ENCODE measurements at places on chromosomes 12 and 14.

DNA sequence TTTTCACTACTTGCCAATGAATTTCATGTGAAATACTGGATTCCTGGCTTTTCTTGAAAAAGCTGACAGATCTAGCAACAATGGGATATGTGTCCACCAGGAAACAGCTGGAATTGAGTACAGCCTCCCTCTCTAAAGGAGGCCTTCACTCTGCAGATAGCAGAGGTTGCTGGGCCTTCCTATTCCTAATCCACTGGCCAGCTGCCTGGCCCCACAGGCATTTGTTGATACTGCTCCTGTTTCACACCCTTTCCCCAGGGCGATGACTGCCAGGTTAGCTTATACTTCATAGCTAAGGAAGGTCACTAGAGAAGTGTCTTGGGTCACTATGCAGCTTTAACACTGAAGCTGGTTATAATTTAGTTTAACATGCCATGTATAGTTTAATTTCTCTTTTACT lies 87.5 kb upstream of the PDZRN4 start:
- no peak for DNase-seq

- DNase-seq: no peak
Observed at GRCh38 chr14:51251486-51251885, 11.4 kb downstream of the TMX1 start.

GRCh38 chr12:122265476-122265875 lies 818 bp downstream of the VPS33A start:
- no peak for DNase-seq

DNA sequence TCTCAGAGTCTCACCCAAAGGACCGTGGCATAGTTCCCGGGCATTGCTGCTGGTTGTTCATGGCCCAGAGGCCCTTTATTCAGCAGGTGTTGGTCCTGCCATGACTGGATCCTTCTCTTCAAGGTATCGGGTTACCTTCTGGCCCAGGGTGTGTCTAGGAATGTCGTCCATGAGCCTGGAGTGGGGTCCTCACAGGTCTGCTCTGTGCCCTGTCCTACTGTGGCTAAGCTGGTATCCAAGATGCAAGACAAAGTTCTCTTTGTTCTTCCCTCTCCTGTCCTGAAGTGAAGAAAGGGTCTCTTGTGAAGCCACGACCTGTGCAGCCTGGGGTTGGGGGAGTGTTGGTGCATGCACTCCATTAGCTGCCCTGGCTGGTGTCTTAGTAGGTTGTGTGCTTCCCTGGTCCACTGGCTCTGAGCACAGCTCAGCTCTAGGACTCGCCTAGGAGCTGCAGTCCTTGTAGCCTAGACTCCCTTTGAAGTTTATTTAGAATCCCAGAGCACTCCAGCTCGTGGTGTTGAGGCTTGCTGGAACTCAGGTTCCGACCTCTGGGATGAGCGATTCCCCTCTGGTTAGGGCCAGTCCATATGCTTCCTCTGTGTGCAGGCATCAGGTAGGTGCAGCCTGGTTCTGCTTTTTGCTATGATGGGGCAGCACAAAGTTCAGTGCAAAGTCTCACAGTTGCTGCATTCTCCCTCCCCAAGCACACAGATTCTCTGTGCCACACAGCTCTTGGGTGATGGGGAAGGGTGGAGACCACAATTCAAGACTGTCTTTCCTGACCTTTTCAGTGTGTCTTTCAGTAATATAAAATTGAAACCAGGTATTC lies 117.4 kb downstream of the NUBPL start:
- no peak for DNase-seq

- peak; percentile 70 for DNase-seq
Observed at GRCh38 chr14:65910108-65910786, 497.7 kb downstream of the FUT8 start.

DNA sequence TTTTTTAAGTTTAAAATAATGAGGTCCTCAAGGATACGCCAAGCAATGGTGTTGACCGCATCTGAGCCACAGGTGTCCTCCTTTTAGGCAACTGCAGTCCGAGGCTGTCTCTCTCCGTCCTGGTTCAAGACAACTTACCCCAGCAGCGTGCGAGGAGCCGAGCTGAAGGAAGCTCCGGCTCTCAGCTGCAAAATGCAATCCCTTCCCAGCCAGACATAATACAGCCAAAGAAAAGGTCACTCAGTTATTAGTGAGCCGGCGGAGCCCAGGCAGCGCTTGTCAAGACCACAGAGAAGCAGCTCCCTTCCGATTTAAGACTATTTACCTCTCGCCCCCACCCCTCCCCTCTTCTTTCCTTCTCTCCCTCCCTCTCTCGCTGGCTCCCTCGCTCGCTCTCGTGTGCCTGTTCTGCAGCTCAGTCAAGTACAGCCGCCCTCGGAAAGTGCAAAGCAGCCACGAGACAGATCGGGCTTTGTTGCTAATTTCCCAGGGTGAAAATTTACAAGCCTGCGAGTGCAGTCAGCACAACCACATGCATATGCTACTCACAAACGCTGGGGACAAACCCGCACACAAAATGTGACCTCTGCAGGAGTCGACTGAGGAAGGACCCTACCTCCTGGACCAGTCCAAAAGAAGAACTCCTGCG lies 363 bp upstream of the LMO3 start:
- DNase-seq: peak; percentile 7

- DNase-seq: no peak
Observed at GRCh38 chr12:82754856-82755255, 68.2 kb downstream of the TMTC2 start.

DNA sequence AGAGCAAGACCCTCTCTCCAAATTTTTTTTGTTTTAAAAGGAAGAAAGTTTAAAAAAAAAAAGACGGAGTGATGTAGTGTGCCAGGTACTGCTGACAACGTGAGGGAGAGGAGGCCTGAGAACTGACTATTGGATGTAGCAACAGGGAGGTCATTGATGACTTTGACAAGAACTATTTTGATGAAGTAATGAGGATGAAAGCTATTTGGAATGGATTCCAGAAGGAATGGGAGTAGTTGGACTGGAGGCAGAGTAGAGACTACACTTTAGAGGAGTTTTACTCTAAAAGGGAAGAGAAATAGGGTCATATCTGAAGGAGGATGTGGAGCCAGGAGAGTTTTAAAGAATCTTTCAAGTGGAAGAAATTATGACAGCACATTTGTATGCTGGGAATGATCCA lies 27.8 kb upstream of the SLC38A2 start:
- no peak for DNase-seq

- no peak for DNase-seq
Observed at GRCh38 chr14:51430633-51431032, 190.6 kb downstream of the TMX1 start.

GRCh38 chr12:45406988-45407850 lies 191.3 kb downstream of the ANO6 start:
- DNase-seq: no peak

GRCh38 chr14:31692376-31692781 lies 131.2 kb downstream of the NUBPL start:
- no peak for DNase-seq

- DNase-seq: no peak
Observed at GRCh38 chr12:52332381-52332780, 11.2 kb upstream of the KRT83 start.

DNA sequence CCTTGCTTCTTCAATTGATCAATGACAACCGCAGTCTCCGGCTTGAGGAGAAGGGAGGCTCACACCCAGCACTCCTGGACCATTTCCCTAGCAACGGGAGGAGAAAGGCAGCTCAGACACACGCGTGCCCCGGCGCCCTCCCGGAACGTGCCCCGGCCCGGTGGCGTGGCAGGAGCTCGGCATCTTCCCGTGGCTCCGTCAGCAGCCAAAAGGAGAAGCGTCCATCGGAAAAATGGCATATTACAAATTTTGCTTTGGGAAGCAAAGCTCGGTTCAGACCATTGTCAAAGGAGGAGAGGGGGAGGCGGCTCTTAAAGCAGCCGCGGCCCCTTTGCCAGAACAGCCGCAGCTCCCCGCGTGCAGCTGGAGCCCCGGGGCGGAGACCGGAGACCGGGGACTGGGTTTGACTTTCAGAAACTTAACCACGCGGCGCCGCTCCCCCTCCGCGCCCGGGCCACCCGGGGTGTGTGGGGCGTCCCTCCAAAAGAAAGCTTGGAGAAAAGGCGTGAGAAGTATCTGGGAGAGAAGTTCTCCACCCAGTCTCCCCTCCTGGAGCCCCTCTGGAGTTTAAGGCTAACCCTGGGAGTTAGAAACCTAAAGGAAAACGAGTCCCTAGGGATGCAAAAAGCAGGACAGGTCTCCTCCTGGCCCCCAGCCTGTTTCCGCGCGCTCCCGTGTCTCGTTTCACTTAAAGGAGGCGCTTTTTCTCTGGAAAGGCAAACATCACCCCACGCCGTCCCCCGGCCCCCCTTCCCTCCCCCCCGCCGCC lies 545 bp downstream of the PPFIA2 start:
- peak; percentile 44 for DNase-seq

DNA sequence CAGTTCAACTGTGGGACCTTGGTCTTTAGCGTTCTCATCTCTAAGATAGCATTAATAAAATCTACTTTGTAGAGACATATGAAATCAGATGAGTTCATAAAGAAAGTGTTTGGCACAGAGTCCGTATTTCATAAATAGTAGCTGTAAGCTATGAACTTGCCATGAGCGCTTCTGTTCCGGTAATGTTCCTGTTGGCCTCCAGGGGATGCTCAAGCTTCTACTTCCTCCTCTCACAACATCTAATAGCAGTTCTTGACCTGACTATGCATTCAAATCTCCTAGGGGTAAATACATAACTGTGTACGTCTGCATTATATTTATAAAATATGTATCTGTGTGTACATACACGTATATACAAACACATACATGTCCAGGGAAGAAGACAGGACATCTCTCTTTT lies 288.2 kb upstream of the TMPO start:
- DNase-seq: peak; percentile 49

- DNase-seq: peak; percentile 15
Observed at GRCh38 chr12:102107970-102108369, 11.9 kb downstream of the NUP37 start.

- DNase-seq: peak; percentile 24
Observed at GRCh38 chr12:20404576-20405346, 36.4 kb downstream of the PDE3A start.

GRCh38 chr14:36279306-36280190 lies 40.9 kb downstream of the MBIP start:
- no peak for DNase-seq

GRCh38 chr14:76228138-76228537 lies 76.4 kb downstream of the GPATCH2L start:
- no peak for DNase-seq

GRCh38 chr14:66657780-66658179 lies 149.8 kb downstream of the GPHN start:
- DNase-seq: no peak

DNA sequence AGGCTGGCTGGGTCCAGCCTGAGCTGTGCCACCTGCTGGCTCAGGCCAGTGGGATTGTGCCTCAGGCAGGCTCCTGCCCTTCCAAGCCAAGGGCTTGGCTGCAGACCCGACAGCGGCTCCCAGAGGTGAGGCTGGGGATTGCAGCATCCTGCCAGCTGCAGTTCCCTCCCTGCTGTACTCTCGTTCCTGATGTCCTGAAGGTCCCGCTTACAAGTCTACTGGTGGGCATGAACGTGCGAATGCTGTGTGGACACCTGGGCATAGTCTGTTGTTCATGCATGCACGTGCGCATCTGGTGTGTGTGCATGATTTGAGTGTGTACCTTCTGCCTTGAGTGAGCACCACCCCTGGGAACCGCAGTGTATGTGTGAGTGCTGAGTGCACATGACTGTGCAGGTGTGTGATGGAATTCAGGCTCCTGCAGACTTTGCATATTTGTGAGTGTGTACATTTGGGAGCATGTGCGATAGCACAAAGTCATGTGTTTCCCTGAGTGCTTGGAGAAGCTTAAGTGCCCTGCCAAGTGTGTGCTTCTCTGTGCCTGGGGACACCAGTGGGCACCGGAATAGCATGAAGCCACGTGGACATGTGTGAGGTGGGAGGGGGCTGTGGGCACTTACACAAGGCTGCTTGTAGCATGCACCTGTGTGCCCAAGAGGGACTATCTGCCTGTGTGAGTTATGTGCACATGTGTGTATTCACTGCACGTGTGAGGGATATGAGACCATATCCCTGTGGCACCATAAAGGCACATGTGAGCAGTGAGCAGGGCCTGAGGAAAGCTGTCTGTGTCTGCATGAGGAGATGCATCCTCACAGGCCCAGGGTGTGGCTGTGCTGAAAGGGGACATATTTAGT lies 19.3 kb upstream of the KRT7 start:
- DNase-seq: peak; percentile 85

- DNase-seq: peak; percentile 50
Observed at GRCh38 chr14:52950410-52950897, 396 bp downstream of the FERMT2 start.

DNA sequence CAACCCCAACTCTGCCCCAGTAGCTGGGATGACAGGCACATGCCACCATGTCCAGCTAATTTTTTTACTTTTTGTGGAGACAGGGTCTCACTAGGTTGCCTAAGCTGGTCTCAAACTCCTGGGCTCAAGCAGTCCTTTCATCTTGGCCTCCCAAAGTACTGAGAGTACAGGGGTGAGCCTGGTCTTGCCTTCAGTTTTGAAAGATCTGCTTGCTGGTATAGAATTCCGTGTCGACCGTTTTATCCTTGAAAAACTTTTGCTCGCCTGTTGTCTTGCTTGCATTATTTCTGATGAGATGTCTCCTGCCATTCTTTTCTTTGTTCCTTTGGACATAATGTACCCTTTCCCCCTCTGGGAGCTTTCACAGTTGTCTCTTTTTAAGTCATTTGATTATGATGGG lies 92.0 kb upstream of the DYNC1H1 start:
- DNase-seq: no peak

- DNase-seq: no peak
Observed at GRCh38 chr14:24135584-24135833, 485 bp upstream of the PSME1 start.

GRCh38 chr12:76449993-76450392 lies 101.8 kb upstream of the BBS10 start:
- no peak for DNase-seq

All from HT1080 (cell line).